WTC11 (cell line): ENCODE measurements at places on chromosomes 16 and 17.

GRCh38 chr16:30934827-30935557 is 11.6 kb downstream of the FBXL19 start:
- peak; percentile 82 for DNase-seq

DNA sequence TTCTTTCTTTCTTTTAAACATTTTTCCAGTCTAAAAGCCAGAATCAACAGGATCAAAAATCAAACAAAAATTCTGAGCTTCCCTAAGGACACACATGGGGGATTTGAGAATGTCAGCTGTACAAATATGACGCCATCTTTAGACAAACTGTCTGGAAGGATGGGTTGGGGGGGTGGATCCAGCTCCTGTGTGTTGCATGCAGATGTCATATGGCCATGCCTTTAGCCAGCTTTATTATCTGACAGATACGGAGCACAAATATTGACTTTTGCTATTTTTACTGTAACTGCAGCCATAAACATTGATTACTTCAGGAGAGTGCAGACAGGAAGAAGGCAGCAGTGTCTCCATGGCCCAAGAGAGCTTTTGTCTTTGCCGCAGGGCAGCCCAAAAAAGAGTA is 279.4 kb upstream of the ELAC2 start:
- no peak for DNase-seq

DNA sequence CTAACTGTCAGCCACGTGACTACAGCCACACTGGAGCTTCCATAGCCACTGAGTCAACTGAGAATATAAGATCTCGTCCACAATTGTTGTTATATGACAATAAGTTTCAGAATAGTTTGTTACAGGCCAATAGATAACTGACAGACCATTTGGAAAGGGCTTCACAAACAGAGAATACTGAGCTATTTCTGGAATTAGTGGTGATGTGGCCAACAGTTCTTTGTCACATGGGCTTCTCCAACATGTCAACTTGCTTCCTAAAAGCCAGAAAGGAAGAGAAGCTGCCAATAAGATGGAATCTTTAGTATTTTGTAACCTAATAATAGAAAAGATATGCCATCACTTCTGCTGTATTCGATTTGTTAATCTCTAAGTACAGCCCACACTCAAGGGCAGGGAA is 1220.4 kb downstream of the CDH8 start:
- DNase-seq, result no peak

GRCh38 chr16:66754211-66754610 is 2.8 kb upstream of the DYNC1LI2 start:
- no peak for DNase-seq

- no peak for DNase-seq
Observed at GRCh38 chr16:53787423-53787822, 83.5 kb downstream of the FTO start.

- no peak for DNase-seq
Observed at GRCh38 chr16:64225696-64226095, 896.2 kb downstream of the CDH11 start.

DNA sequence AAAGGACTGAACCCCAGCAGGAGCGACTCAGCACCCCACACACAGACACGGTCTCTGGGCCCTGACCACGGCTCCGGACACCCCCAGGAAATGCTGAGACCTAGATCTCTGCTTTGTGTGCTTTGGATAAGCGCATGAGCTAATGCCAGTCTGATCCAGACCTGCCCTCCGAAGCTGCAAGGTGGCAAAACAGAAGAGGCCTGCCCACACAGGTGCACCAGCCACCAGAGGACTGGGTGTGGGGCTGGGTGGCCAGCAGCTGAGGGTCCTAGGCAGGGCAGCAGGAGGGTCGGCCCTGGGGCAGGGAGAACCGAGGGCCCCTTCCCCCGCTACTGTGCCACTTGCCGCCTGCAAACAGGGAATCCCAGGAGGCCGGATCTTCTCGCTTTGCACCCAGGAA is 30.7 kb upstream of the EIF1 start:
- DNase-seq, result no peak

GRCh38 chr17:3033248-3033640 is 30.2 kb downstream of the OR1D5 start:
- no peak for DNase-seq

DNA sequence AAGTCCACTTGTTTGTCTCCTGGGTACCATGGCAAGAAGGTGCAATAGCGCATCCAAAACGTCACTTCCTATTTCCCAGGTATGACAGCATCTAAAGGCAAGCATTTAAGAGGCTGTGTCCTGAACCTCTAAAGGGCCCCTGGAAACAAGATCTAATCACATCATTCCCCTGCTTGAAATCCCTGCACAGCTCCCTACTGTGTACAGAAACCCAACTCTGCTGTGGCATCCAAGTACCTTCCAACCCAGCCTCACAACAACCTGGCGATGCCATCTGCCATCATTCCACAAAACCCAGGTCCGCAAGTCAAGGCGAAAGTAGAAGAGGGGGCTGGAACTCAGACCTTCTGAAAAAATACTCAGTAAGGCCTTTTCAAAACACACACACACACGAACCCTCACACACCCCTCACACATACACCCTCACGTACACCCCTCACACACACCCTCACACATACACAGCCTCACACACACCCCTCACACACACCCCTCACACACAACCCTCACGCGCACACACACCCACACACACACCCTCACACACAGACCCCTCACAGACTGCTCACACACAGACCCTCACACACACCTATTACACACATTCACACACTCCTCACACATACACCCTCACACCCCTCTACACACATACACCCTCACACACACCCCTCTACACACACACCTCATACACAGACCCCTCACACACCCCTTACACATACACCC is 24.5 kb downstream of the C17orf67 start:
- no peak for DNase-seq

DNA sequence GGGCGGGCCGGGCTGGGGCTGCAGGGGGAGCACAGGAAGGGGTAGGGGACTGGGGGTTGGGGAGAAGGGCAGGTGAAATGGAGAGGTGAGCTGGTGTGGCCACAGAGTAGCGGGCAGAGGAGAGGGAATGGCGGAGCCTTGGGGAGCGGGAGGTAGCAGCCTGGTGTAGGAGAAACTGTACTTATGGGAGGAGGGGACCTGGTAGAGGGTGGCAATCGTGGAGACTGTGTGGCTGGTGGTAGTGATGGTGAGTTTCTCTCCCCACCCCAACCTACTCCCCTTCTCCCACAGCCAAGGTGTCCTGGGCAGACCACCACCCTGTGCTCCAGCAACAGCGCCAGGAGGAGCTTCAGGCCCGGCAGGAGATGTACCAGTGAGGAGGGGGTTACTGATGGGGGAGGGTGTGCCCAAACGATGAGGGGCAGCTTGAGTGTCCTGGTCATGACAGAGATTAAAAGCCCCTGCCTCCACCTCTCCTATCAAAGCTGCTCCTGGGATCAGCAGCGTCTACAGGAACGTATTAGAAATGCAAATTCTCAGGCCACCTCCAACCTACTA is 831 bp downstream of the ALOX15B start:
- no peak for DNase-seq

GRCh38 chr16:66079671-66080334 is 286.7 kb upstream of the CDH5 start:
- no peak for DNase-seq
